Stimulated activated CD4-positive, alpha-beta T cell treated with anti-CD3 and anti-CD28 coated beads, Interleukin-15, amount 100 ng/mL, for 1 hour (primary cell): ENCODE measurements at places on chromosomes 11 and 22.

DNA sequence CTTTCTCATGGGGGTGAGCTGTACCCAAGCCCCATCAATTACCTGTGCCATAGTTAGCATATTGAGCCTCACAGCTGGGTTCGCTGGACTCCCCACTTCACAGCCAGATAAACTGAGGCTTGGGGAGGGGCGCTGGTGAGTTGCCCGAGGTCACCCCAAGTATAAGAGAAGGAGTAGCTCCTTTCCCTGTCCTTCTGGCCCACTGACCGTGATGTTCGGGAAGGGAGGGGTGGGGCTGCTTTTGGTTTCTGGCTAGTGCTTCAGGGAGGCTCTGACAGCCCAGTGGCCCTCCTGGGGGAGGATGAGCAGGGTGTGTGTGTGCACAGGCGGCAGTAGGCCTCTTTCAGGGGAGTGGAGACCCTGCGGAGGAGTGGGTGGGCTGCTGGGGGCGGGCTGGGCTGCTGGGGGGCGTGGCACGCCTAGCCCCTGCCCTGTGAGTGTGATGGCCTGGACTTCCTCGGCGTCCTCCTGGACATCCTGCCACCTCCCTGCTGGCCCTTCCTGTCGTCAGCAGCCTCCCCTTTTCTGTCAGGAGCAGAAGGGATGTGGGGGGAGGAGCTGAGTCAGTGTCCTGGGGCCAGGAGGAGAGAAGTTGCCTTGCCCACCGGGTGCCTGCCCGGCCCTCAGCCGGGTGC, 50.3 kb downstream of the TRIOBP start:
- DNase-seq = no peak

- DNase-seq = no peak
These were observed 689 bp downstream of the RAB39A start for GRCh38 chr11:107928767-107929507.

- DNase-seq = no peak
These were observed 159.3 kb downstream of the BRD1 start for GRCh38 chr22:49668402-49668801.

DNA sequence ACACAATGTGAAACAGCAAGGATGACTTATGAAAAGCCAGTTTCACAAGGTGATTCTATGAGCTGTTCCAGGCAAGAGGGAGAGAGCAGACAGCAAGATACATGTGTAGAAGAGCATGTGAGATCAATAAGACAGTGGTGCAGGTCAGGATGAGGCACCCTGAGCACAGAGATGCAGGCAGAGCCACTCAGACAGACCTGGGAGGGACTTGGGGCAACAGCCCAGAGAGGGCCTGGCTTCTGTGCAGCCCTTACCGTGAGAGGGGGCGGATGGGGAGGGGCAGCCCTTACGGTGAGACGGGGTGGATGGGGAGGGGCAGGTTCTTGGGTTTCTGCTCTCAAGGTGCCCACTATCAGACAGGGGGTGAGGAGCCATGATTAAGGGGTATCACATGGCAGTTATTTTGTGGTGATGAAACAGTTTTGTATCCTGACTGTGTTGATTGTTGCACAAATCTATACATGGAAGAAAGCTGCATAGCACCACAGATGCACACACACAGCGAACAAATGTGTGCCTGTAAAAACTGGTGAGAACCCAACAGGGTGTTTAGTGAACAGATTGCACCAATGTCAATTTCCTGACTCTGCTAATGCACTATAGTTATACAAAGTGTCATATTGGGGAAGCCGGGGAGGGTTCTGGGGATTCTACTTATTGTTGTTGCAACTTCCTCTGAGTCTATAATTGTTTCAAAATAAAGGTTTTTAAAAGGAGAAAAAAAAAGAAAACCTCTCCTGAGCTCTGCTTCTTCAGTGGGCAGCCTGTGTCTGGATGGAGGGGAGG, 5.2 kb upstream of the C22orf42 start:
- no peak for DNase-seq

DNA sequence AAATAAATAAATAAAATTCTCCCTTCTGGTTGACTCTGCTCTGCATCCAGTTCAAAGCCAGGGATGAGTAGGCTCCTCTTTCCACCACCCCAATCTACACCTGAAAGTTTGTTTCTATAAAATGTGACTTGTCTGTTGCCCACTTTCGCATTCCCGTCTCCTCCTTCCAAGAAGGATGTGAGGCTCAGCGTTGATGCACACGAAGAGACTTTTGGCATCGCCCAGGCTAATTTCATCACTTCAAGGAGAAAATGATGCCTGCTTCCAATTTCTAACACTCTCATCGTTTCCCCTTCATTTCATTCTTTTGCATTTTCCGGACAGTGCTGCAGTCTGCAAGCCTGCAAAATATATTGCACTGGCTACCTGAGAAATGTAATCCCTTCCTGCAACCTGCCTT, 3.9 kb downstream of the MPPED1 start:
- no peak for DNase-seq

DNA sequence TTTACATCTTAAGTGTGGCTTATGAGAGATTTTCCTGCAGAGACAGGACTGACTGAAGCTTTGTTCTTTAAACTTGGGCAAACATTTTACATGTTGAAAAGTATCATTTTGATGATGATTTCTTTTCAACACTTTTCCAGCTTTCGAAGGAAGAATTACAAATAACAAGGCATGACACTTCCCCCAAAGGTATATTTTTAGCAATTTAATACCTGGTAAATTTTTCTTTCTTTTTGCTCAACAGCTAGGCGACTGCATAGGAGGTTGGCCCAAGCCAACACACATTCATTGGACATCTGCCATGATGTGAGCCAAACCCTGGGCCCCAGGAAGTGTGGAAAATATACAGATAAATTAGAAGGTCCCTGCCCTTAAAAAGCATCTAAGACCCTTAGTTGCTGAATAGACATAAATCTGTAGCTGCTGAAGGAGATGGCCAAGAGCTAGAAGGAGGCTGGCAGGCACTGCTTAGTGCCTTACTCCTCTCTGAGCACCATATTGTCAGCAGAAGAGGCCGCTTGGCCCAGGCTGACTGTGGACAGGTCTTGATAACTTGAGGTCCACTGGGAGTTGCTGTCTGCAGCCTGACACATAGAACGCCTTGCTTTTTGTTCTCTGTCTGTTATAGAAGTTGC, 53.3 kb upstream of the CD44 start:
- no peak for DNase-seq

DNA sequence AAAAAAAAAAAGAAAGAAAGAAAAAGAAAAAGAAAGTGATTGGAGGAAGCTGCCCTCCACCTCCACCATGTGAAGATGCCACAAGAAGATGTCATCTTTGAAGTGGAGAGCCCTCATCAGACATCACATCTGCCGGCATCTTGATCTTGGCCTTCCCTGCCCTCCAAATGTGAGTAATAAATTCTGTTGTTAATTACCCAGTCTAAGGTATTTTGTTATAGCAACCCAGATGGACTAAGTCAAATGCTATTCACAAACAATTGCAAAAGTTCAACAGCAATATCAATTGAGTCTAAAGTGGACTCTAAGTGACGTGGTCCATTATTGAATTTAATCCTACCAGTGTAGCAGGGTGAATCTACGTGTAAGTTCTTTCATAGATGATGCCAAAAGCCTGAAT, 55.9 kb upstream of the NUP160 start:
- no peak for DNase-seq

DNA sequence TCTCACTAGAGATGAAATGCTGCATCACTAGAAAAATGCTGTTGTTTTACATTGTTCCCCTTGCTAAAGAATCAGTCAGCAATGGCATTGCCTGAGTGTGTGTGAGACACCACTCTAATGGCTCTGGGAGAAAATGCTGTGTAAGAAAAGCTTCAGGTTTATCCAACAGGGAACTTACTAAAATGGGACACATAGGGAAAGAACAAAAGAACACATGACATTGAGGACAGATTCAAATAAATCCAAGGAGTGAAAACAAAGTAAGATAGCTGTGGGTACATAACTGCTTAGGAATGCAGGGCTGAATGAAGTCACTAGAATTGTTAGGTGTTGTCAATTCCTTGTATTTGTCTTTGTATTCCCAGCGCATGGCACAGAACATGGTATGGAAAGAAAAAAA, 24.2 kb downstream of the BLID start:
- no peak for DNase-seq

- no peak for DNase-seq
These were observed 215.5 kb downstream of the BUD13 start for GRCh38 chr11:116557282-116557681.

DNA sequence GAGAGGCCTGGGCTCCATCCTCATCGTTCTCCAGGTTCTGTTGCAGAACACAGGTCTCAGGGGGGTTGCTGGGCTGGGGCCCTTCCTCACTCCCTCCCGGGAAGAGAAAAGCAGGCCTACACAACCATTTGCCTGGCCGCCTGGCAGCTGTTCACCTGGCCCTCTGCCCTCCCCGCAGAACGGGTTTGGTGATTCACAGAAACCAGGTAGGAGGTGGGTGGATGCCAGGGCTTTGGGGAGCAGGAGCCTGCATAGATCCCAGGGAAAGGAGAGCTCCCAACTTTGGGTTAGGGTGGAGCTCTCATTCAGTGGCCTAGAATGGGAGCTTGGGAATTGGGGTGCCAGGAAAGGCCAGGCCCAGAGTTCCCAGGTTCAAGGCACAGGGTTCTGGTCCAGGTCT, 995 bp downstream of the TMEM134 start:
- no peak for DNase-seq

- no peak for DNase-seq
These were observed 12.9 kb upstream of the FAT3 start for GRCh38 chr11:92211576-92212167.

- DNase-seq = peak; percentile 66
These were observed 3.5 kb upstream of the KRTAP5-6 start for GRCh38 chr11:1693327-1694063.

DNA sequence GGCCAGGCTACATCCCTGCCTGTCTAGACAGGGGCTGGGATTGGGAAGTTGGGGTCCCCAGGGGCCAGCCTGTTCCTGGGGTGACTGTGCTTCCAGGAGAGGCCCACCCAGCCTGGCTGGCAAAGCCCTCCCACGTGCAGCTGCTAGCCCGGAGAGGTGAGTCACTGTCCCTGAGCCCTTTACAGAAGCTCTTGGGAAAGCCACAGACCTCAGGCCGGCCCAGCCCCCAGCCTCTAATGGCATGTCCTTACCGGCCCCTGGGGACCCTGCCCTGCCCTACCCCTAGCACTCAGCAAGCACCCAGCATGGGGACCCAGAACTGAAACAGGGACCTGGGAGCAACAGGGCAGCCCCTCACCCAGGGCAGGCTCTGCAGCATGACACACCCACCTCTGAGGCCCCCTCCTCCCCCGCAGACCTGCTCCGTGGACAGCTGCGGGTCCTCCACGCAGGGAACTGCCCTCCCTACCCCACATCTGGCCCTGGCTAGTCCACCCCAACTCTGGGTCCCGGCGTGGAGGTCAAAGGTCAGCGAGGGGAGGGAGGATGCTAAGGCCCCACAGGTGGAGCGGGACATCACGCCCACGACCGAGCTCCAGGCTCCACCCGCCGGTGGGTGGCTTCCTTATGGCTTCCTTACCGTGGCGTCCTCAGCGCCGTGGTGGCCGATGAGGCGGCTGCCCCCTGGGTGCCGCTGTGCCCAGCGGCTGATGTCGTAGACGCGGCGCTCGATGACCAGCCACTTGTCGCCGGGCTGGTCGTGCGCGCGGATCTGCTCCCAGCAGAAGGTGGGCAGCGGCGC, 615 bp downstream of the FADS3 start:
- DNase-seq = no peak

- DNase-seq = no peak
These were observed 27.4 kb downstream of the CHST1 start for GRCh38 chr11:45638051-45638450.

GRCh38 chr22:40928657-40929056, 22.5 kb upstream of the RBX1 start:
- DNase-seq = no peak

- no peak for DNase-seq
These were observed 5.8 kb downstream of the THRSP start for GRCh38 chr11:78069465-78069864.

- no peak for DNase-seq
These were observed 28.2 kb upstream of the CHKA start for GRCh38 chr11:68149417-68149816.

GRCh38 chr11:75349521-75350116, 1.8 kb downstream of the ARRB1 start:
- no peak for DNase-seq

DNA sequence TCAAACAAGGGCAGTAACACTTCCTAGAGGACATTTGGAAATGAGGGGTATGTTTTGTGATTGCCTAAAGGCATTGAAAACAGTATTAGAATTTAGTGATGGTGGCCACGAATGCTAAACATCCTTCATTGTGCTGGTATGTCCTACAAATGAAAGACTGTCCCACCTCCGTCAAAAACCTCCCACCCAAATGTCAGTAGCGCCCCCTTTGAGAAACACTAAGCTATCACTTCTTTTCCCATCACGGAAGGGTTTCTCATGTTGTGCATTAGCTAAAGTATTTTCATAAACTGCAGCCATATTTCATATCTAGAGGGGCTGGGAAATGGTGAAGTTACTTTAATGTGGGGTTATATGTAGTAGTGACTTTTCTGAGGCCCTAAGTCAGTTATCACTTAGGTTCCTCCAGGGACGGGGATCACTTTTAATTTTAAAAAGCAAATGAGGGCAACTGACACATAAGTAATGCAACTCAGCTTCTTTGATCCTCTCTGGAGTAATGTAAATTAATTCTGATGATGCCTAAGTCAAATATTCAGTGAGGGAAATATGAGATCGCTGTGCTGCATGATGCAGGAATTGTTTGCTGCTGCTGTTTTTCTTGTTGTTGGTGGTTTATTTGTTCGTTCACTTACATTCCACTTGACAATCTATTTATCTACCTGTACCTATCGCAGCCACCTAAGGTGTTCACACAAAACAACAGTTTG, 1403.4 kb upstream of the TENM4 start:
- no peak for DNase-seq

DNA sequence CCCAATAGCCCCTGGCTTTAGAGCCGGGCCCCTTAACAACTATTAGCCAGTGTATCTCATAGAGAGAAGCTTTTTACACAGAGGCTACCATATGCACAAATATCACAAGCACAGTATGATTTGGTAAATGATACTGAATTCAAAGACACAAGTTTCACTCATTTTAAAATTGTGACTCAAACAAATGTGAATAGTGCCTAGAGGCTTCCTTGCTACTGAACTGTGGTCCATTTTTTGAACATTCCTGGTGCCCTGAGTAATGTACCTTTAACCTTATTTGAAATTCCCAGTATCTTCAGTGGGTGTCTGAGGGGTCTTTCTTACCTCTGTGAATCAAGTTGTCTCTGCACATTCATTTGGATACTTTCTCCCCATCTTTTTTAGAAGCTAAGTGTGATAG, 156.2 kb downstream of the MAML2 start:
- no peak for DNase-seq

DNA sequence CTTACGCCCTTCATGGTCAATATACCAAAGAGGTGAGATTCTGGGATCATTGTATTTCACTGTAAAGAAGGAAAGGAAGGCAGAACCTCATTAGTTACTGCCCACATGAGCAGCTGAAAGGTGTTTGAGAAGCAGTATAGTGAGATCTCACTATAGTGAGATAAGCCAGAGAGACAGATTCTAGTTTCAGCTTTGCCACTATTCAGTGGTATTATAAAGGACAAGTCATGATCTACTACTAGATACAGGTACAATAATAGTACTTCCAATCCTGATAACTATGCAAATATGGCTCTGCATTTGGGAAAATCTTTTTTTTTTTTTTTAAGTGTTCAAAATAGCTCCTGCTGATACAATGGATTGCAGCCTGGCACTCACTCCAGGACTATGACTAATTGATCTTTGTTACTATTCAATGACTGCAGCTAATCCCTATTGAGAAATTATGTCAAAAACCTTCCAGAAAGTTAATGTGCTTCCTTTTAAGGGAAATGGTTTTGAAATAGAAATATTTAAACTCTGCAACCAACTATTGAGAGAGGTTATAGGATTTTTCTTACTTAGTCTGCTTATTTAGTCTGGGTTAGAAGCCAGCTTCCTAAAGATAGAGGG, 8.3 kb upstream of the DLAT start:
- DNase-seq = no peak

GRCh38 chr11:72631806-72632731, 42.2 kb downstream of the PDE2A start:
- no peak for DNase-seq
